ENCODE measurements at places on chromosomes 7 and 10.

- no peak for DNase-seq
Measured at GRCh38 chr7:152871005-152871677, 111.6 kb downstream of the ACTR3B start.

DNA sequence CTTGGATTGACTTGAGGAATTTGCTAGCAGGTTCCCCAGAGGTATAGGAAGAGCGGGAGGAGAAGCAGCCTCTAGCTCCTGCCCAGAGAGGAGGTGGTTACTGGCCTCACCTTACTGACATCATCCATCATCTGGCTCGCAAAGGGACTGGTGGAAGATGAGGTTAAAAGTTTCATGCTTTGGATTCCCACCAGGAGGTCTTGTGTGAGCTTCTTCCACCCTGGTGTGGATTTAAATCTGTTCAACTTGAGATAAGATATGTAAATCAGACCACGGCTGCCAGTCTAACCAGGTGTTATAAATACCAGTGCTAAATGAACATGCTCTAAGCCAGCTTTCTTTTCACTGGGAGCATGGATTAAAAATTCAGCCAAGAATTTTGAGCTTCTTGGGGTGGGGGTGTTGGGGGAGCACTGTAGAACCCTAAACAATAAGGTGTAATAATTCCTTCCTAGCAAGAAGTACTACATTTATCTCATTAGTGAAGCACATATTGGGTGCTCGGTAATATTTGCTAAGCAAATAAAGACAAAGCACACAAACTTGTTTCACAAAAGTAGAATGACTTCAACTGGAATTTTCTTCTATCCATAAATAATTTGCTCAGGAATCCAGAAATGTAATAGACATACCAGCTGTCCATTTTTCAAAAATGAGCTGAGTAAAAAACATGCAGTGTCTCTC, 7.8 kb downstream of the PROSER2 start:
- DNase-seq = no peak

DNA sequence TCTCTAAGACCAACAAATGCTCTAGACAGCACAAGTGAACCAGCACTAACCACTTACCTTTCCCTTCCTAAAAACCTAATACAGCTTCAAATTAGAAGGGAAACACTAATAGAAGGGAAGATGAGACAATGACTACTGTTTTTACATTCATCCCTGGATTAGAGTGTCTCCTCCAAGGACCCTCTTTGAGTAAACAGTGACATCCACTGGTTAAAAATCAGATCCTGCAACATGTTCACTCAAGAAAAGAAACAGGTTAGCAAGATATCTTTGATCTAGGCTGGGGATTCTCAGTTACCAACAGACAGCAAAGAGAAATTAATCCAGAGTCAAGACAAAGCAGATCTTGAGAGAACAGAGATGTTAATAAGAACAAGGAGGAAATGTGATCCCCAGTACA, 177.7 kb upstream of the GHITM start:
- DNase-seq = no peak

GRCh38 chr7:2521341-2521745, 1.8 kb downstream of the LFNG start:
- DNase-seq = no peak

DNA sequence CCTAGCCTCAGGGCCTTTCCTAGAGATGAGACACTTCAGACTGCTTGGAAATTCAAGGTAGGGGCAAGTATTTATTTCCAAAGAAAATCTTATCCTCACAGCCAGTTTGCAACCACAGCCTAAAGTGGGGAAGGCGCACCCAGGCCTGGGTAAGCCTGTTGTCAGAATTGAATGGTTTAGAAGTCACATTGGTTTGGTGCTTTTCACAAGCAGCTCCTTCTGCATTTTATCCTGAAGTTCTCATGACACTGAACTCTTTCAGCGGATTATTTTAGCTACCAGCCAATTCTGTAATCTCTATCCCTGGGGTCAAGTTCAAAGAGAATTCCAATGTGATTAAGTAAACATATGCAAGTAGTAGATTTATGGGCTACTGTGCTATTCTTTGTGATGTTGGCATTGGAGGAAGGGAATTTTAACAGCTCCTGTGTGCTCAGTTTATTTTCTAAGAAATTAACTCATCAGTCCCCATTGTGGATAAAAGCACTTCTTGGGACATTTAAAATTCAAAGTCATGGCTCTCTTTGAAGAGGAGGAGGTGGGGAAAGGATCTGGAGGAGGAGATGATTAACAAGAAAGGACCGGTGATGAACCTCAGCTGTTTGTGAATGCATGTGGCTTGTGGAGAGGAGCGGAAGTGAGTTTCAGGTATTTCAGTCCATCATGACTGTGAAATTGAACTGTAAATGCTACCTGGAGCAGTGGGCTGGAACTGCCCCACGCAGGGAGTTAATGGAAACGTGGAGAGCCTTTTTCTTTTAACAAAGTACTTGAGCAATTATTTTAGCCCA, 90.2 kb upstream of the CACUL1 start:
- DNase-seq = no peak

- no peak for DNase-seq
Measured at GRCh38 chr7:35331730-35332678, 78.1 kb upstream of the TBX20 start.

DNA sequence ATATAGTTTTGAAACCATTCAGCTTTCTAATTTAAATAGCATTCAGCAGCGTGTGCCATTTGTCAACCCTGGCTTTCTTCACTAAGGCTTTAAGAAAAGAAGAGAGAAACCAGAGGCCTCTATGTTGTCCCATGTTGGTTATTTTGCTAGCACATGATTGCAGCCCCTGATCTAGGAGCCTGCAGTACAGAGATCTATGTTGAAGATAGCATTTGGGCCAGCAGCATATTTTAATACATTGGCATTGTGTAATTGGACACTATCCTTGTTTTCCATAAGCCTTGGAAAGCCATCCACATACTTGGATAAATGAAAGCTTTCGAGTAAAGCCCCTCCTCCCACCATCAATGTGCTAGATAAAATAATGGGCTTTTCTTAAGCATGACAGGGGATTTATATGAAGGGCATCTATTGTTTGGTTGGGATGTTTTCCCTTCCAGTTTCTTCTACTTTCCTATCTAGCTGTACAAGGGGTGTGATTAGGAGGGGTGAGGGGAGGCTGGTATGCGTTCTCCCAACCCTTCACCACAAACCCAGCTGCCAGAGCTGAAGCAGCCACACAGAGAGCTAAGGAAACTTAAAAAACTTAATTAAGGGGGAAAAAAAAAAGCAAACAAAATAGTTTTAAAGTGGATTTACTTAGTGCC, 23.1 kb upstream of the SDHAF3 start:
- DNase-seq = no peak

All from NCI-H1417 treated with DMSO at 0.1 percent for 48 hours (cell line).